KG1 (cell line): ENCODE measurements at places on chromosomes 7 and 10.

- no peak for DNase-seq
These were observed 374.3 kb downstream of the INHBA start for GRCh38 chr7:41328544-41328943.

GRCh38 chr7:123819001-123819400 is 26.0 kb upstream of the HYAL4 start:
- DNase-seq: no peak

DNA sequence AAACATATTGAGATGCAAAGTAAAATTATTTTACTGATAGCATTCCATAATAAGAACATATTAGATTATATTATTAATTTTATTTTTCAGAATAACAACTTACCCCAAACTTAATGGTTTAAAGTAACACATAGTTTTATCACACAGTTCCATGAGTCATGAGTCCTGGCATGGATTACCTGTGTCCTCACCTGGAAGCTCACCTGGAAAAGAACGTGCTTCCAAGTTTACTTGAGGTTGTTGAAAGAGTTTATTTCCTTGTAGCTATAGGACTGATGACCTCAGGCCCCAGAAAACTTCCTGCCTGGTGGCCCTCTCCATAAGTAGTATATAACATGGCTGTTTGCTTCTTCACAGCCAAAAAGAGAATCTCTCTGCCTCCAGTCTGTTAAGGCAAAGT is 254.6 kb downstream of the TFEC start:
- DNase-seq: no peak

GRCh38 chr10:80737209-80737608 is 199.5 kb downstream of the SH2D4B start:
- DNase-seq: no peak

- DNase-seq: no peak
These were observed 3.6 kb downstream of the ODAD2 start for GRCh38 chr10:27995311-27995710.

DNA sequence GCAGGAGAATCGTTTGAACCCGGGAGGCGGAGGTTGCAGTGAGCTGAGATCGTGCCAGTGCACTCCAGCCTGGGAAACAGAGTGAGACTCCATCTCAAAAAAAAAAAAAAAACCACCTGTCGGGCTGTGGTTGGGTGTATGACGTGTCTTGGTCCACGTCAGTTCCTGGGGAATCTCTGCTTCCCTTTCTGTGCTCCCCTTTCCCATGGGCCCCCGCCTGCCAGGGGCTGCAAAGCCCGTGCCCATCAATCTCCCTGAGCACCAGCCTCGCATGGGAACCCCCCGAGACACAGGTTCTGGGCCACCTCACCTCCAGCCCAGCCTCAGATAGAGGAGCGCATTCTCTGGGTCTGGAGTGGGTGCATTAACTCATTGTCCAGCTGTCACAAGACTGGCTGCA is 2.3 kb upstream of the SH2B2 start:
- no peak for DNase-seq

GRCh38 chr7:143375298-143376034 is 5.7 kb upstream of the ZYX start:
- DNase-seq: peak; percentile 50

DNA sequence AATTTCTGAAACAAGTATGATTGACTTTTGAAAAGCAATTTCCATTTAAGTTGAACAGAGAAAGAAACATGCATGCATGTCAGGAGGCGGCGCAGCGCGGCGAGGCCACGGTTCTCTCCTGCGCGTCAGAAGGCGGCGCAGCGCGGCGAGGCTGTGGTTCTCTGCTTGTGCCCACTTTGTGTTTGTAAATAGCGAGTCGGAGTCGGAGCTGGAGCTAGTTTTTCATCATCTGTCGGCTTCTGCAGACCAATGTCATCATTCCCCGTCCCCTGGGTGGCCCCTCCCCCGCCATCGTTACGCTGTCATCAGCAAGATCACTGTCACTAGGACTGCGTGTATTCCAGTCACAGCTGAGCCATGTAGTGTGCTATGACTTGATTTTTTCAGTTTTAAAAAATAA is 49.2 kb downstream of the INPP5A start:
- DNase-seq: no peak

DNA sequence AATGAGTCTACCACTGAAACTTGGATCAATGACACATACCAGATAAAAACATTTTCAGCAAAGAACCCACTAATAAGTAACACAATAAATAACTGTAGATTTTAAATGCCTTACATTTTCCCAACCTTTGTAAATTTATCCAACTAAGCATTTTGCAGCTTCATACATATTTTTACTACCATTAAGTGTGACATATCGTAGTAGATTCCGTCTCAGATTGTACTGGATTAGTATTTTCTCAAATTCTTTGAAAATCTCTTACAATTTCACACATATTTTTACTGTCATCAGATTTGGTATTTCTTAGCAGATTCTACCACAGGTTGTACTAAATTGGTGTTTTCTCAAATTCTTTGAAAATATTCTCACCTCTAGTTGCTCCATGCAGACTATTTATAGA is 26.0 kb downstream of the CCDC71L start:
- DNase-seq: no peak

DNA sequence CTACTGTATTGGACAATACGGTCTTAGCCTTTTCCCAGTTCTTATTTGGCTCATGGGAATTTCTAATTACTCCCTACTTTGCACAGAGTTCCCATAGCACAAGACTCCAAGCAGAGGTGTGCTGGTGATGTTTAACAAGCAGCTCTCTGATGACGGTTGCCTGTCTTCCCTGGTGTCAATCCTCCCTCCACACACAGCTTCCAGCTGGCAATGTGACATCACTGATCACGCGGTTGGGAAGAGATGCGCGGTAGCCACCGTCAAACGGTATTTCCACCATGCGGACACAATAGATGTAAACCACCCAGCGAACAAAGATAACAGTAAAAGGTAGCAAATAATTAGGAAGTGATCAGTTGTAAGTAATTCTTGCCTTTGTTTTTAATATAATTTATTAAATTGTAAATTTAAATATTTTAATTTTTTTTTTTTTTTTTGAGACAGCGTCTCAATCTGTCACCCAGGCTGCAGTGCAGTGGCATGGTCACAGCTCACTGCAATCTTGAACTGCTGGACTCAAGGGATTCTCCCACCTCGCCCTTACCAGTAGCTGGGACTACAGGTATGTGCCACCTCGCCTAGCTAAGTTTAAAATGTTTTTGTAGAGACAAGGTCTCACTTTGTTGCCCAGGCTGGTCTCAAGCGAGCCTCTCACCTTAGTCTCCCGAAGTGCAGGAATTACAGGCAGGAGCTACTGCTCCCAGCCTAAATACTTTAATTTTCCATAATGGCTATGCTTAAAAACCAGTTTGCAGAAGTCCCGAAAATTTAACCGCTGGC is 36.3 kb upstream of the IL15RA start:
- no peak for DNase-seq
